ENCODE measurements at places on chromosomes 6 and 20. TPM values are rescaled to one million over a fixed set of nuclear protein-coding genes. Genes with fewer than 3 reads are reported as not detected.
A peak's percentile ranks its signal among the peaks of the same experiment; 100 is the strongest.

GRCh38 chr6:167113047-167113754 is 9.7 kb upstream of the CCR6 start:
- no peak for DNase-seq
- H3K4me3 ChIP-seq, result no peak overlapping the region
- no peaks in the 10 kb centered on the region for H3K36me3 ChIP-seq
- H3K27ac ChIP-seq, result no peak overlapping the region

EEF1A2 gene
- not detected for total RNA-seq

GRCh38 chr6:23503173-23503572 is 622.8 kb upstream of the NRSN1 start:
- H3K4me1 ChIP-seq, result no peaks in the 10 kb centered on the region
- no peaks in the 10 kb centered on the region for H3K36me3 ChIP-seq
- H3K4me3 ChIP-seq, result no peak overlapping the region
- DNase-seq, result no peak
- no peak overlapping the region for H3K27ac ChIP-seq

DNA sequence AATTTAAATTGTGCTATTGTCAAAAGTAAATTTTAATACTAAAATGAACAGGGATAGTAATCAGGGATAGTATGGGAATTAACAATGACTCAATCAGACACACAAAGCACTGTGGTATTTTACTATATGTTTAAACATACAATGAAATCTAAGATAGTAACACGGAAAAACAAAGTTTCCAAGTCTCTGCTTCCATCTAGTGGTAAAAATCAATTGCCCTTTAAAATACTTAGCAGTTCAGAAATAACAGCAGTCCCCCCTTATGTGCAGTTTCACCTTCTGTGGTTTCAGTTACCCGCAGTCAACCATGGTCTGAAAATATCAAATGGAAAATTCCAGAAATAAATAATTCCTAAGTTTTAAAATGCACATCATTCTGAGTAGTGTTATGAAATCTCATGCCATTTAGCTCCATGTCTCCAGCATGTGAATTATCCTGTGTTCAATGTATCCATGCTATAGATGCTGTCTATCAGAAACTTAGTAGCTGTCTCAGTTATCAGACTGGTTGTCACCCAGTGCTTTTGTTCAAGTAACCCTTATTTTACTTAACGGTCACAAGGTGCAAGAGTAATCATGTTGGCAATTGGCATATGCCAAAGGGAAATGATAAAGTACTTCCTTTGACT is 58.5 kb downstream of the AHI1 start:
- H3K27me3 ChIP-seq, result no peaks in the 10 kb centered on the region
- no peak overlapping the region for H3K4me3 ChIP-seq
- H3K27ac ChIP-seq, result no peak overlapping the region
- H3K4me1 ChIP-seq, result no peaks in the 10 kb centered on the region

DNA sequence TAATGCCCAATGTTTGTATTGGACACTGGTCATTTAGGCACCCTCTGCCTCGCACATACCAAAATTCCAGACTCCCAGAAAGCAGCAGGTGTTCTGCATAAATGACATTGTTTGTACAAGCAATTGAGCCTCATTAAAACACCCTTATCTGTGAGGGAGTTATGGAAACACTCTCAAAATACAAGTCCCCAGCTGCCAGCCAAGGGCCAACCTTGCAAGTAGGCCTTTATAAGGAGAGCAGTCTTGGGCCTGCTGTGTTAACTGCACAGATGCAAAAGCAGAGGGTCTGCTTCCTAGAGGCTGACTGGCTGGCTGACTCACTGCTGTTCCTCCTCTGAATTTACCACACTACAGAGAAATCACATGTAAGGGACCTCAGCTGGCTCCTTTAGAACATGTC is 150.4 kb upstream of the HMGN3 start:
- DNase-seq, result peak; percentile 37
- H3K36me3 ChIP-seq, result no peaks in the 10 kb centered on the region
- no peaks in the 10 kb centered on the region for H3K4me1 ChIP-seq

DNA sequence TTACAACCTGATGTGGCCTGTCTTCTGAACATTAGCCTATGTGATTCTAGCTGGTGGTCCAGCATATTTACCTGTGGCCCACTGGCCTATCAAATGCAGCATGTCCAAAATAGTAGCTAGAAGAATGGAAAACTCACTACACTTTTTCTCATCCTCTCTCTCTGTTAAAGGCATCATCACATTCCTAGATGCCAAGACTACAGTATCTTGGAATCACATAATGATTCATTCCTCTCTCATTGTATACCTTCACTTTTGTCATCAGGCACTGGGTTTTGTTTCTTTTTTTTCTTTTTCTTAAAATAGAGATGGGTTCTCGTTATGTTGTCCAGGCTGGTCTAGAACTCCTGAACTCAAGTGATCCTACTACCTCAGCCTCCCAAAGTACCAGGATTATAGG is 45.0 kb downstream of the FAM83B start:
- H3K4me1 ChIP-seq, result no peaks in the 10 kb centered on the region
- H3K27me3 ChIP-seq, result no peaks in the 10 kb centered on the region
- no peaks in the 10 kb centered on the region for H3K36me3 ChIP-seq
- H3K27ac ChIP-seq, result no peak overlapping the region
- no peak for DNase-seq
- no peak overlapping the region for H3K4me3 ChIP-seq
